Right kidney (tissue), 9 donors: ENCODE measurements at places on chromosomes 16 and 17.

- DNase-seq: no peak
Observed at GRCh38 chr17:2198927-2199326, 104.7 kb downstream of the SMG6 start.

DNA sequence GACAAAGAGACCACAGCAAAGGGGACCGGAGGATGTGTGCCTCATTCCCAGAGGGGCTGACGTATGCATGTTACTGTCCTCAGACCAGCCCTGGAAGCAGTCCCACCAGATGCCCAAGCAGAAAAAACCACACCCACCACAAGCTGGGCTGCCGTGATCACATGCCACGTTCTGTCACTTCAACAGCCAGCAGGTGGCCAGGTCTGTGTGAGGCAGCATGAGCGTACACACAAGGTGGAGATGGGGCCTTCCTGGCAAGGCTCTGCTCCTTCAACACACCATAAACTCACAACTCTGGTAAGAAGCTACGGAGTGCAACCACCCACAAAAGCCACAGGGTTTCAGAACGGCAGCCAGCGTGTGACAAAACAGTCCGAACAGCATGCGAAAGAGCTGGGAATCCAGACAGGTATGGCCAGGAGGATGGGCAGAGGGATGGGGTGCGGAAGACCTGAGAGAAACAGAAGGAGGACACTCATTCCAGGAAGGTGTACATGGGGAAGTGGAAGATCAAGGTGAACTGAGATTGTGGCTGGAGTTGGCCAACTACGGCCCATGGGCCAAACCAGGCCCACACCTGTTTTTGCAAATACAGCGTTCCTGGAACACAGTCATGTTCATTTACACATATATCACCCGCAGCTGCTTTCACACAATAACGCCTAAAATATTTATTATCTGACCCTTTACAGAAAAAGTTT is 27.9 kb downstream of the MBTPS1 start:
- DNase-seq: no peak

- no peak for DNase-seq
Observed at GRCh38 chr16:80174416-80174815, 366.4 kb upstream of the DYNLRB2 start.

- no peak for DNase-seq
Observed at GRCh38 chr16:27441998-27442397, 40.0 kb downstream of the IL21R start.

GRCh38 chr16:31113121-31114120 is 4.0 kb upstream of the KAT8 start:
- no peak for DNase-seq

GRCh38 chr17:79136596-79136995 is 62.0 kb downstream of the ENGASE start:
- no peak for DNase-seq

GRCh38 chr16:57612494-57612893 is 15.9 kb upstream of the ADGRG1 start:
- DNase-seq: no peak

- DNase-seq: no peak
Observed at GRCh38 chr17:1134634-1135324, 45.0 kb downstream of the ABR start.

GRCh38 chr17:40058865-40059264 is 3.9 kb upstream of the THRA start:
- DNase-seq: no peak
